Glomerular endothelial cell (primary cell): ENCODE measurements at places on chromosomes 11 and 22.

DNA sequence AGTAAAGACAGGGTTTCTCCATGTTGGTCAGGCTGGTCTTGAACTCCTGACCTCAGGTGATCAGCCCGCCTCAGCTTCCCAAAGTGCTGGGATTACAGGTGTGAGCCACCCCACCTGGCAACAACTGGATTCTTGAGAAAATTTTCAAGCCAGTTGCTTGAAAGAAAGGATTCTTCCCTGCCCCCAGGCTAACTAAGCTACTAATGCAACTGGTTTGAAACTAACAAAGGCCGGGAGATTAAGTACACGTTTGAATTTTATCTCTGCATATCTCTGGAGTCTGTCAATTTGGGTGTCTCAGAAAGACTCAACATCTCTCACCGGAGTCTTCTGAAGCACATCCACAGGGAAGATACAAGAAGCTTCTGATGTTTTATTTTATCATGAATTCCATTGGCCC lies 10.7 kb upstream of the ETS1 start:
- DNase-seq, result no peak

GRCh38 chr22:42376711-42377554 lies 55.3 kb downstream of the NFAM1 start:
- DNase-seq, result no peak

DNA sequence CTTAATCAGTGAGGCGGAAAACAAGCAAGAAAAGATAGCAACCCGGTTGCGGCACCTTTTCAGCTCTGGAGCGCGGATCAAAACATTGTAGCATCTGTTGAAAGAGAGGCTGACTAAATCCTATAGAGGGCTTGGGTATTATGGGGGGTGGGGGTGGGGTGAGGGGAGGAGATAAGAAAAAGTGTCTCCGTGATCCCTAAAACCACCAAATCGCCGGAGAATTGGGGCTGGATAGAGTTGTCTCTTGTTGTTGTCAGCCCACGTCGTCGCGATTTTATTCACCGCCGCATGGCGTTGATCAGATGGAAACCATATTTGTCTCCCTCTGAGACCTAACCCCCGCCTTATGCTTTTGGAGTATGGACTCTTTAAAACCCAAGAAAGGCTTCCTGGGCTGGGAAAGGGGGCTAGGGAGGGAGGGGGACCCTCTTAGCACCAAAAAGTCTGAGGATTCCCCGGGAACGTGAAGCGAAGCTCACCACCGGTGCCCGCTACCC lies 13.0 kb downstream of the PAX6 start:
- no peak for DNase-seq

DNA sequence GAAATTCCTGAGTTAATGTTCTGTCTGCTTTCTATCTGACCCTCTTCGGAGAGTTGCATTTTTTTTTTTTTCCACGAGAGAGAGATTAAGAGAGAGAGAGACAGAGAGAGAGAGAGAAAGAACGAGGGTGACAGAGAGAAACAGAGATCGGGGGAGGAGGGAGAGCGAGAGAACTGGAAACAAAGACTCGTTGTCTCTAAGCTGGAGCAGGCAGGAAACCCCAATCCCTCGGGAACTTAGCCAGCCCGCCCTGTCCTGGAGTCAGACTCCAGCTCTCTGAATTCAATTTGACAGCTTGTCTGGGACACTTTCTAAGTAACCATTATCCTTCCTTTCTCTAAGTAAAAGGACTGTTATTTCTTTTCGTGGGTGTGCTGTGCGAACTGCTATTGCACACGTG lies 76.9 kb downstream of the KCNJ1 start:
- no peak for DNase-seq

GRCh38 chr22:37636186-37636948 lies 3.1 kb upstream of the SH3BP1 start:
- DNase-seq, result no peak

GRCh38 chr11:26677566-26677965 lies 44.3 kb downstream of the SLC5A12 start:
- DNase-seq, result no peak

- DNase-seq, result no peak
Measured at GRCh38 chr22:49569286-49570031, 258.2 kb downstream of the BRD1 start.

- DNase-seq, result no peak
Measured at GRCh38 chr11:74147199-74147929, 23.4 kb downstream of the C2CD3 start.

- DNase-seq, result no peak
Measured at GRCh38 chr11:113202431-113202830, 112.0 kb upstream of the TTC12 start.

GRCh38 chr11:61198361-61198760 lies 5.0 kb upstream of the PGA3 start:
- no peak for DNase-seq

DNA sequence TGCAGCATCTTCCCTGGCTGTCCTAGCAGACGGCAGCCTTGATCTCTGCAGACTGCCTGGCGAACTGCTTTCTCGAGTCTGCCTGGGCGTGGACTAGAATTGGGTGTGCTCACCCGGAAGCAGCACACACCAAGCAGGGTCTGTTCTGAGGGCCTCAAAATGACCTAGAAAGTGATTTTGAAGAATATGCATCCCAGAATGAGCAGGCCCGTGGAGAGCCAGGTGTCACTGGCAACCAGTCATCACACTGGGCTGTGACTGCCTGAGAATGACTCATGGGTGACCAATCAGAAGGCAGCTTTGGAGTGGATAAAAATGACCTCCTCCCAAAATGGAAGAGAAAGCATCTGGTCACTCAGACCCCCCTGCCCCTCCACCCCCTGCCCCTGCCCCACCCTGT lies 114.9 kb upstream of the NECTIN1 start:
- no peak for DNase-seq

- no peak for DNase-seq
Measured at GRCh38 chr11:109696191-109696897, 274.4 kb downstream of the C11orf87 start.

- no peak for DNase-seq
Measured at GRCh38 chr22:47112994-47113852, 350.8 kb downstream of the TBC1D22A start.

GRCh38 chr22:37972527-37972926 lies 11.8 kb downstream of the SOX10 start:
- no peak for DNase-seq

- no peak for DNase-seq
Measured at GRCh38 chr11:15890031-15890713, 466.2 kb downstream of the SOX6 start.

- no peak for DNase-seq
Measured at GRCh38 chr11:78037825-78038620, 14.9 kb upstream of the KCTD14 start.

- DNase-seq, result no peak
Measured at GRCh38 chr22:49735411-49735900, 92.2 kb downstream of the BRD1 start.

GRCh38 chr22:24140357-24140756 lies 40.9 kb upstream of the SUSD2 start:
- no peak for DNase-seq

DNA sequence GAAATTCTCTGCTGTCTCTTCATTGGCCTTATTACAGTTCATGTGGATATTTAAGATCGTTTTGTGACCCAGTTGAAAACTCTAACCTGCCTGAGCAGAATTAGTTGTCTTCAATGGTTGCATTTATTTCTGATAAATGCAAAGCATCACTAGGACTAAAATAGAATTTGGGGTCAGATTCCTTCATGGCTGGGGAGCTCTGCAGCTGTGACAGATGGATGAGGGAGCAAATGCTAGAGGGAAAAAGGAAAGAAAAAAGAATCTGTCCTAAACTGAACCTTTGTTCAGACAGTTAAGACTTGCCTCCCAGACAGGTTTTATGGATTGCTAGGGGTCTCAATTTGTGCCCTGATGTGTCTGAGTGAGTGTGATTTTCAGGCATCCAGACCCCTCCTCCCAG lies 113.0 kb downstream of the SYT9 start:
- no peak for DNase-seq

GRCh38 chr11:62602141-62603071 lies 741 bp upstream of the MTA2 start:
- no peak for DNase-seq

GRCh38 chr11:77806993-77807392 lies 13.5 kb downstream of the RSF1 start:
- no peak for DNase-seq

DNA sequence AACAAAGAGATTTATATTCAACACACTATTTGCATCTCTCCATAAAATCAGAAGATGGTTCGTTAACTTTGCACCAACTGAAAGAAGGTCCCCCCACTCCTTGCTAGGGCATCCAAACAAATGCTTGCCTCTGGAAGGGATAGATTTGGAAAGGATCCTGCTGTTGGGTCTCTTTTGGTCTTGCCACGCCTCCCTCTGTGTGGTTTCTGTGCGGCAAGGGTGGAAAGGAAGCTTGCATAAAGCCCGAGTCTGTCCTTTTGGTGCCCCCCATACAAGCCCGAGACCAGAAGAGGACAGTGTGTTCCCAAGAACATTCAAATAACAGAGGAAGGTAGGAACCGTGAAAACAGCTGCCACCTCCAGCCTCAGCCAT lies 15.1 kb downstream of the SCGB1A1 start:
- no peak for DNase-seq

GRCh38 chr11:121152764-121153163 lies 51.7 kb downstream of the TECTA start:
- no peak for DNase-seq

DNA sequence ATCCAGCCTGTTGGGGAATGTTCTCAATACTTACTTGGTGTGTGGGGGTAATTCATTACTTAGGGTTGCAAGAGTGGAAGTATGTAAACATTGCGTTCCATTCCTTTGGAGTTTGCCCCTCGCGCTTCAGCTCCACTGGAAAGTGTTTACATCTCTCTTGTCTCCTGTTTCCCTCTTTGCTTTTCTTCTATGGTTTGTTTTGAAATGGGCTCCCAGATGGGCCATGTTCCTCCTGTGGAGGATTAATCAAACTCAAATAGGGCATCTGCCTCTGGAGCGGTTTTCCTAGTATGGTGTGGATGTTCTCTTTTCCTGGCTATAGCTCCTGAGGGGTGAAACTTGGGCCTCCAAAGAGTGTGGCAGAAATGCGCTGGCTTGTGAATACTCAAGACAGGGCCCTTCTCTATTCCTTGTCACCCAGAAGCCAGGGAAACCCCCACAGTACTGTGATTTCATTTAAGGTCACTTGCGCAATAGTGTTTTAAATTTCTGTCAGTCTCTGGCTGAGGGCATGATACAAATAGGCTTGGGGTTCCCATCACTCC lies 51.9 kb downstream of the CD44 start:
- no peak for DNase-seq

- DNase-seq, result no peak
Measured at GRCh38 chr22:22720724-22721261, 76.4 kb downstream of the GGTLC2 start.

DNA sequence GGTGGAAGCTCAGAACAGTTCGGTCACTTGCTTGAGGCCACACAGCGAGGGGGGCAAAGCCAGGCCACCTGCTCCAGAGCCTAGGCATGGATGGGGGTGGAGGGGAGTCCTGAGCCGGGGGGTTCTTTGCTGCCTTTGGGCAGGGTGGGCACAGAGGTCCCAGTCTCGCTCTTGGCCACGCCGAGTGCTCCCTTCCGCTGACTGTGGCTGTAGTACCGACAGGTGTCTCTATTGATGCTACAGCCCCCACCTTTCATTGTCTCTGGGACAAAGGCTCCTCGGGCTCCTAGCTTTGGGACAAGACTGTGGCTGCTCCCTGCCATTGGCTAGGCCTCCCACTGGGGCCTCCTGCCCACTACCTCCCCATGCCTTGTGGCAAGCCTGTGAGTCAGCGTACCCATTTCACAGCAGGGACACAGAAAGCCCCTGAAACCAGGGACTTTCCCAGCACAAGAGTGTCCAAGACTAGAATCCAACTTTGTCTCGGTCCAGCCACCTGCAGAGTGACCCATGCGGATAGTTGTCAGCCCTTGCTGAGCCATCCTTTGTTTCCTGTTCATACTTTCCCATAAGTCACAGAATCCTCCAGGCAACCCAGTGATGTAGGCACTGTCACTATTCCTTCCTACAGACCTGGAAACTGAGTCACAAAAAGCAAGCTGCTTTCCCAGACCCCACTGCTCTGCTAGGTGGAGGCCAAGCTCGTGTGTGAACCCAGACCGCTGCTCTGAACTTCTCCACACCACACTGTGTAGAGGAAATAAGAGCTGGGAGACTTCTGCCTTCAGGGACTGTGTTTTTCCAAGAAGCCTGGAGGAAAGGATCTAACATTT lies 17.2 kb downstream of the MYEOV start:
- no peak for DNase-seq

DNA sequence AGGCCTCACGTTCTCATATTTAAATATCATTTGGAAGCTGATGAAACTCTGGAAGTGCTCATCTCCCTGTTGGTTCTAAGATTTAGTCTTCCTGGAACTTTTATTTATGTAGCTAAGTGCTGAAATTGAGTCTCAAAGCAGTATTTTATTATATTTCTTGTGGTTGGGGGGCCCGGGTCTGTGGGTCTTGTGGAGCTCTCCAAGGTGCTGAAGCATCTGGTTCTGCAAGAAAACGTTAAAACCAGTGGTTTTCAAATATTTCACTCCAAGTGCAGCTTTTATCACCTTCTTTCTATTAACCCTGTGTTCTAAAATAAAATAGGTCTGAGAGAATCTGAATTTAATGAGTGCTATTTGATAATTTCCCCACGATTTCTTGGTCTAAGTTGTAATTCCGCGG lies 1404.8 kb downstream of the TBC1D22A start:
- DNase-seq, result no peak

- no peak for DNase-seq
Measured at GRCh38 chr22:35275580-35275979, 18.3 kb downstream of the HMGXB4 start.

DNA sequence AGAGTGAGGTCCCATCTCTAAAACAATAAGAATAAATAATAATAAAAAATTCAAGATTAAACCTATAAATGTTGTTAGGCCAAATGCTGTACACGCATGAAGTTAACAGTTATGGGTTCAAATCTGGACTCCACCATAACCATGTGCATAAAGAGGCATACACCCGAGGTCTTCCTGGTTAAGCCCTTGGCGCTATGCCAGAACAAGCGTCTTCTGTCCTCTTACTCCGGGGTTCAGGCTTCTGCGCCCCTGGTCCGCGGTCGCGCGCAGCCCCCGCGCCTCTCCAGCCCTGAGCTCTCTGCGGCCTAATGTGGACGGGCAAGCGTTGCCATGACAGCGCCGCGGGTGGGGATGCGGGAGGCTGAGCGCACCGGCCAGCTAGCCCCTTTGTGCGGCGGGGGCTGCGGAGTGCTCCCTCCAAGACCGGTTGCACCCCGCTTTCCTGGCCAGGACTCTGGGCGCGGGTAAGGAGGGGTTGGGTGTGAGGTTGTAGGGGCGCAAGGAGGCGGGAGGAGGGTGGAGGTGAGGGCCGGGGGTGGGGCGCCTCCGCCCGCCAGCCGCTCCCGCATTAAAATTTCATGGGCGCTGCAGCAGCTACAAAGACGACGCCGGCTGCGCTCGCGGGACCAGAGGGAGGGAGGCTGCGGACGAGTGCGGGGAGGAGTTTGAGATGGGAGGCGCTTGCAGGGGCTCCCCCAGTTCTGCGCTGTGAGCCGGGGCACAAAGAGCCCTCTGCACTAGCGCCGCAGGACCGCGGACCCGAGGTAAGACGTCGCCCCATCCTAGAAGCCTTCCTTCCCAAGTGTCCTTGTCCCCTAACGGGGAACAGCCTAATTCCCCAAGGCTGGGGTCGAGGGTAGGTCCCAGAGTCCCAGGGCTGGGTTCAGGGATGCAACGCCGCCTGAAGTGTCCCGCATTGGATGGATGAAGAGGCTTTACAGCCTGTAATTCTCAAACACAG lies at the start of gene MIAT:
Gene MIAT (plus strand): TSS at position 698 of the 961 bp plus-strand sequence.
- no peak for DNase-seq
